ENCODE measurements at places on chromosomes 7 and 10.

DNA sequence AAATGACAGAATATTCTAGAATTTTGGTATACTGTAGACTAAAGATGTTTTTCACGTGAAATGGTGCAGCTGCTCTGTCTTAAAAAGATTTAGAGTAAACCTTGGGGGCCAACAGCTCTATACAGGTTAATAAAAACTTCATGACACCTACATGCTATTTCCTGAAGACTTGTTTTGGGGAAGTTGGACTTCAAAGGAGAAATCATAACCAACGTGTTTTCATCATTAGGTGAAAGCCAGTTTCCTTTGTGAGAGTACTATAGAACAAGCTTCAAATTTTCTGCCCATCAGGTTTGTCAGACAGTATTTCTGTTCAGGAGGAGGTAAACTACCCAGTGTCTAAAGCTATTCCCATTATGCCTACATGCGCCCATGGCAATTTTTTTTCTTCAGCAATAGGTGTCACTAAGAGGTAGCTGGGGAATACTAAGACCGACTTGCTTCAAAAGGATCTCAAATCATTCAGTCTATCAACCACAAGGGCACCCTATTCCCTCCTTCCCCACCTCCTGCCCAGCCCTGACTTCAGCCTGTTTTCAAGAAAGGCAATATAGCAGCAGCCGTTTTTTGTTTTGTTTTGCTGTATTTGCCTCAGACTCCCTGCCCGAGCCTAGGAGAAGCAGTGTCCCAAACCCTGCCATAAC lies 237.3 kb upstream of the SP8 start:
- DNase-seq, result no peak

GRCh38 chr10:34707656-34708055 lies 107.4 kb downstream of the PARD3 start:
- DNase-seq, result no peak

DNA sequence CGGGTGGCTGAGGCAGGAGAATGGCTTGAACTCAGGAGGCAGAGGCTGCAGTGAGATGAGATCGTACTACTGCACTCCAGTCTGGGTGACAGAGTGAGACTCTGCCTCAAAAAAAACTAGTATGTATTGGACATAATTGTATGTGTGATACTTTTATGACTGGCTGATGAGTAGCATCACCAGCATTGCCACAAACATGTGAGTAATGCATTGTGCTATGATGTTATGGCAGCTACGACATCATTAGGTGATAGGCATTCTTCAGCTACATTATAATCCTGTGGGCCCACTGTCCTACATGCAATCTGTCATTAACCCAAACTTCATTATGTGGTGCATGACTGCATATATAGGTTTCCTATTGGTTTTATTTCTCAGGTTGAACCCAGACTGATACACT lies 352.4 kb downstream of the GALNT17 start:
- no peak for DNase-seq

DNA sequence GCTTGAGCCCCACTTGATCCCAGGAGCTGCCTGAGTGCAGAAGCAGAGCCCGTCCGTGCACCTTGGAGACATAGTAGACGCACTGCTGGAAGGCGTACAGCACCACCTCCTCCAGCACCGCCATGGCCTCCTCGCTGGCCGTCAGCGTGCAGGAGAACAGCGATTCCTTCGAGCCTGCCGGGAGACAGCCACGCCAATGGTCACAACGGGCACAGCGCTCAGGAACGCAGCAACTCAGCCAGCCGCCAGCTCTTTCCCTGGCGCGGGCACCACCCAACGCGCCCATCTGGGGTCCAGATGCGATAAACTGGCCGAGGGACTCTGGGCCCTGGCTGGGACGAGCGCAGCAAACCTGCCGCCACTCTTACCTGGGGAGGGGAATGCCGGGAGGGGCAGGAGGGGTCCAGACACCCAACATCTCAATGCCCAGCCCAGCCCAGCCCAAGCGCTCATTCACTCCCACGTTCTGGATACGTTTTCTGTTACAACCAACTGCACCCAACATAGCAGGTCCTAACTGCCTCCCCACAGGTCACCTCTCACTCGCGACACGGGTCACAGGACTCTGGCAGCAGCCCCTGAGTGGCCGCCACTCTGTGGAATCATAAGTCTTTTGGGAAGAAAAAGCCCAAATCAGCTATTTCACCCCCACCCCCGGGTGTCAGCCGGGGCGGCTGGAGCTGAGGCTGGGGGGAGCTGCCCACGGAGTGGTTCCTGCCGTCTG lies 41.9 kb downstream of the AP5Z1 start:
- peak; percentile 54 for DNase-seq

- no peak for DNase-seq
Measured at GRCh38 chr7:756231-756927, 29.3 kb upstream of the PRKAR1B start.

- DNase-seq, result no peak
Measured at GRCh38 chr7:2105280-2105679, 127.5 kb downstream of the MAD1L1 start.

DNA sequence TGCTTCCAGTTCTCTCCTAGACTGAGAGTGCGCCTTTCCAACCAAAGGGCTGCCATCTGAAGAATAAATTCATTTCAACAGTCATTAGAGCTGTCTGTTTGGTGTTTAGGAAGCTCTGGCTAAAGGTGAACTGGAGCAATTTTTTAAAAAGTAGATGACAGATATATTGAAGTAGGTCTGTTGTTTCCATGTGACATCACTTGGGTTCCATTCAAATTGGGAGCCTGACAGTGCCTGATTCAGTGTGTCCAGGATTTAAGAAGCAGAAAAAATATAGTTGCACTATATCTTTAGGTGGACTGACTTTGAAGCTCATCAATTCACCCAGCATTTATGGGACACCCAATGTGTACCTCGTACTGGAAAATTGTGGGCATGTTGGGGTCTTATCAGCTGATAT lies 367.7 kb downstream of the BBS9 start:
- no peak for DNase-seq

- DNase-seq, result peak; percentile 64
Measured at GRCh38 chr7:117019786-117020590, 66.7 kb downstream of the ST7 start.

DNA sequence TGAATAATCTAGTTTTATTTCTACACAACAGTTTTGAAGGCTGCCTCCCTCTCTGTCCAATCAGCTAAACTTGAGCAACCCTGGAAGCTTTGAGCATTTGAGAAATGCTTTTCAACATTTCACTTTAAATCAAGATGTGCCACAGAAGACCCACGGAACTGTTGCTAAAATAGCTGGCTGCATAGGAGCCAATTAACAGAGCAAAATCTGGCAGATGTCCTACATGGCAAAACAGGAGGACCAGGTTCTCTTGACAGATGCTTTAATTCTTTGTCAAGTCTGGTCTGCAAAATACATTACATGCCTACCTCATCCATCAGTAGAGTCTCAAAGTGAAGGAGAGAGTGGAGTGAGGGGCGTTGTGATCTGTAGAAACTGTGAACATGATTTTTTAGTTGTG lies 185.9 kb downstream of the DPY19L1 start:
- DNase-seq, result no peak

DNA sequence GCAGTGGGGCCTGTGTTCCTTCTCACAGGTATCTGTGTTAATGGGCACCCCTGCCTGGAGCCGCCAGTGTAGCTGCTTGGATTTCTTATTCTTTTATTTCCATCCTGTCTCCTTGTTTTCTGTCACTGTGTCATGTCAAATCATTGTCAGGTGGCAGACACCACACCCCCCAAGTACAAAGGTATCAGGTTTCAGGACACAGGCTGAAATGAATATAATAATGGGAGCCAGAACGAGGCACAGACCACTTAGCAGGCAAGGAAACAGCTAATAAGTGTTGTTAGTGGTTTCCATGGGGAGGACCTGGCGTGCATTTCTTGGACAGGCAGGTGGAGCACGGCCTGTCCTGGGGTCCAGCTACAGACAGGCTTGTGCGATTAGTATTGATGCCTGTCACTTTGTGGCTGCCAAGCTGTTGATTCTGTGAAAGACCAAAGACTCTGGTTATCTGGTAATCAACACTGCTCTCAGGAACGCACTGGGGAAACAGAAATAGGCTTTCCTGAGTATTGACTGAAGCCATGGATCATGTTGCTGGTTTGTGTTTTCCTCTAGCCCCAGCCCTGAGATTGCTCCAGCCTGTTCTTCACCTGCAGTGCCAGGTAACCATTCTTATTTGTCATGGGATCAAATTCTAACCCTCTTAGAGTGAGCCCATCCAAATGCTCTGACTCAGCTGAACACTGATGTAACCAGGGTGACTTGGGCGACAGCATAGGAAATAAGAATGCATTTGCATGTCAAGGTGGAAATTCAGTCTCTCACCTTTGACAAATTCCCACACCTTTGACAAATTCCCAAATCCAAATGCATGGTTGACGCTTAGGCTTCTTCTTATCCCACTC lies 1002.0 kb downstream of the LRMDA start:
- peak; percentile 41 for DNase-seq
